H9 (cell line): ENCODE measurements at places on chromosomes 1 and 21. TPM values are rescaled to one million over a fixed set of nuclear protein-coding genes. Genes with fewer than 3 reads are reported as not detected.

IL12RB2 gene
- total RNA-seq: 0.77 and 0.88 TPM in 2 replicates

CD1B gene
- not detected in 2 replicates for total RNA-seq

SLAMF8 gene
- not detected in 2 replicates for total RNA-seq

ILDR2 gene
- total RNA-seq: 1.1 and 1.7 TPM in 2 replicates

ETV3L gene
- 0.75 and 0.96 TPM in 2 replicates for total RNA-seq

GUCA2A gene
- not detected in 2 replicates for total RNA-seq

ELF3 gene
- total RNA-seq: 9.1 and 10.4 TPM in 2 replicates

IRF6 gene
- total RNA-seq: 7.1 and 8.9 TPM in 2 replicates

PDIK1L gene
- total RNA-seq: 5.6 and 7.1 TPM in 2 replicates

SERPINC1 gene
- not detected in 2 replicates for total RNA-seq
